ENCODE measurements at places on chromosomes 1 and 21.

DNA sequence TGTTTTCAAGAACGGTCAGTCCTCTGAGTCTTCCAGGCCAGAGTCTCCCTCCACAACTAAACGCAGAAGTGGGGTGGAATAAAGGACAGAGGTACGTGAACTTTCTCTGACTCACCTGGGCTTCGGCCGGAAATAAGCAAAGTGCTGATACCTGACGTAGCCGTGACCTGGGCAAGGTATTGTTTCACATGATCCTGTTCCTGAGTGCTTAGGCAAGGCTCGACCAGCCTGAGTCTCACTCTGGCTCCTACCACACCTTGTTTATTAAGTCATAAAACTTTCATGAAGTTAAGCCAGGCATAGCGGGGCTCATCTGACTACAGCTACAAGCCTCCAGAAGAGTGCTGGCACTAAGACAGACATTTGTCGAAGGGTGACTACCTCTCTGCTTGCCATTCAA is 327.5 kb downstream of the SETD4 start:
- DNase-seq: no peak

- DNase-seq: peak; percentile 57
Measured at GRCh38 chr21:44012474-44013379, 618 bp downstream of the TRAPPC10 start.

- peak; percentile 77 for DNase-seq
Measured at GRCh38 chr1:183983371-183984105, 54.0 kb downstream of the COLGALT2 start.

- no peak for DNase-seq
Measured at GRCh38 chr1:42164551-42165420, at the start of gene GUCA2A. Gene GUCA2A (minus strand): TSS chr1:42164745. CDS start chr1:42164712, 33 bp downstream.

DNA sequence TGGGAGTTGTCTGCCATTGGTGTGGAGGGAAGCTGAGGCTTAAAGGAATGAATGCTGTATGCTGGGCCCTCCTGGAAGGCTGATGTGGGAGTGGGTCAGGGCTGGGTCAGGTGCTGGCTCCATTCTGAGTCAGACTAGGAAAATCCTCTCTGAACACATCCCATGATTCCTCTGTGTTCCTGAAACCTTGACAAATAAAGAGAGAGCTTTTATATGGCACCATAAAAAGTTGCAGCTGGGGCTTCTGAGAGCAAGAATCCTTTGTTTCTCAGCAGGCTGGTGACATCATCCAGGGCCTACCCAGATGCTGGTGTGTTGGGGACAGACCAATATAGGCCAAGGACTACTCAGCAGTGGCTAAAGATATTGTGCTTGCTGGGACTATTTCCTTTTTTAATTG is 27.8 kb upstream of the NFASC start:
- peak; percentile 35 for DNase-seq

DNA sequence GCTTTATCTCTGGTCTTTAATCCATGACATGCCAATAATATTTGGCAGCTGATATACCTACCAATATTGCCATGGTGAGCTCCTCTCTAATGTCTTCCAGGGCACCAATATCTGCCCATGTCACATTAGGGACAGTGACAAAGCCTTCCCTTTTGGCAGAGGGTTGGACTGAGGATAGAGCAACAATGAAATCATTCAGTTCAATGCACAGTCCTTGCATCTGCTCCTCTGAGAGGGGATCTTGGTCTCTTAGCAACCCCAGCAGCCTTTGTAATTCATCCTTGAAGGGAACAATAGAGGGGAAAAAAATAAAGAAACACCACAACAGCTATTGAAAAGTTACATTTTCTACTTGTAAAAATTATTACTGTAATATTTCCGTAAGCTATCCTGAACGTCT is 42.3 kb downstream of the NVL start:
- DNase-seq: peak; percentile 4

DNA sequence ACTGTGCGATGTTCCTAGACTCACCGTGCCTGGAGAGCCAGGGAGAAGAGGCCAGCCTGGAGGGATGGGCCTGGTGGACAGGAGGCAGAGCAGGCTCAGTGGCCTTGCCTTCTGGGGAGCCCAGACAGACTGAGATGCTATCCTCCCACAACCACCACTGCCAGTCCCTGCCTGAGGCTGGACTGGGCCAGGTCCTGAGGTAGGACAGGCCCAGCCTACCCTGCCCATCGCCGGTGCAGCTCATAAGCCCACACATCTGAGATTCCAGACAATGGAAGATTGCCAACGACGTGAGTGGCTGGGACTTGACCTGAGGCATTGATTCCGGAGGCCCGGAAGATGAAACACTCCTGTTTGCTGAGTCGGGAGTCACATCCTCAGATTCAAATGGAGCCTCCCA is 5.8 kb downstream of the CLEC20A start:
- no peak for DNase-seq

- DNase-seq: no peak
Measured at GRCh38 chr1:151720125-151720524, 1.2 kb upstream of the RIIAD1 start.

GRCh38 chr1:94578856-94579255 is 37.3 kb upstream of the F3 start:
- DNase-seq: no peak

- no peak for DNase-seq
Measured at GRCh38 chr1:245406426-245406825, 251.6 kb downstream of the KIF26B start.

DNA sequence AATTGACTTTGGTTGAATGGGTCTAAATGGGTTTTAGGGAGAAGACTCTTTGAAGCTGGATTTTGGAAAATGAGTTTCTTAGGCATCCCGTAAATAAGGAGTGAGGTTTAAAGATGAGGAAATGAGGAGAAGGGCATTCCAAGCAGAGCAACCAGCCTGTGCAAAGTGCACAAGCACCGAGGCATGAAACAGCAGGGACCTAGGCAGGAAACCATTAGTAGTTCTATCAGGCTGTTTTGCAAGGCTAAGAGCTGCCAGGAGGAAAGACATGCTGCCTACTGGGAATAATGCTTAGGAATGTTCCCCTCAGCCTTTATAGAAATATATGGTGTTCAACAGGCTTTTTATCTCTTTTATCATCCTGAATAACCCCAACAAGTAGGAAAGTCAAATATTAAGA is 153.1 kb upstream of the FGGY start:
- no peak for DNase-seq

DNA sequence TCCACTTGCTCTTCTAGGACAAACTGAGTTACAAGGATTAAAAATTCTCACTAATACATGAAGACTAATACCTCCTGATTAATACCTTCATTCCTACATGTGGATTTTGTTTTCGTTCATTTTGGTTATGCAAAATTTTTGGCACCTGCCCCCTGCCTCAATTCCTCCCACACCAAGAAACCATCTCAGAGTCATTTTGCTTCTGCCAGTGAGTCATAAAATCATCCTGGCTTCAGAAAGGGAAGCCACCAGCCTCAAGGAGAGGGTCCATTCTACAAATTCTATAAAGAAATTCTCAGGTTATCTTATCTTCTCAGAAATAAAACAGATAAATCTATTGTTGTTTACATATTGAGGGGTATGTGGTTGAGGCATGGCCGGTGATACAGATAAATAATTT is 103.2 kb upstream of the COA6 start:
- DNase-seq: no peak

DNA sequence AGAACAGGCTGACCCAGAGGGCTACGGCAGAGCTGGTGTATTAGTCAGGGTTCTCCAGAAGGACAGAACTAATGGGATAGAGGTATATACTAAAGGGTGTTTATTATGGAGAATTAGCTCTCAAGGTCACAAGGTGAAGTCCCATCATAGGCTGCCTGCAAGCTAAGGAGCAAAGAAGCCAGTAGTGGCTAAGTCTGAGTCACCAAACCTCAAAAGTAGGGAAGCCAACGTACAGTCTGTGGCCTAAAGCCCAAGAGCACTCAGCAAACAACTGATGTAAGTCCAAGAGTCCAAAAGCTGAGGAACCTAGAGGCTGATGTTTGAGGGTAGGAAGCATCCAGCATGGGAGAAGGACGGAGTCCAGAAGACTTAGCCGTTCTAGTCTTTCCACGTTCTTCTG is 179.2 kb downstream of the BACH1 start:
- no peak for DNase-seq

DNA sequence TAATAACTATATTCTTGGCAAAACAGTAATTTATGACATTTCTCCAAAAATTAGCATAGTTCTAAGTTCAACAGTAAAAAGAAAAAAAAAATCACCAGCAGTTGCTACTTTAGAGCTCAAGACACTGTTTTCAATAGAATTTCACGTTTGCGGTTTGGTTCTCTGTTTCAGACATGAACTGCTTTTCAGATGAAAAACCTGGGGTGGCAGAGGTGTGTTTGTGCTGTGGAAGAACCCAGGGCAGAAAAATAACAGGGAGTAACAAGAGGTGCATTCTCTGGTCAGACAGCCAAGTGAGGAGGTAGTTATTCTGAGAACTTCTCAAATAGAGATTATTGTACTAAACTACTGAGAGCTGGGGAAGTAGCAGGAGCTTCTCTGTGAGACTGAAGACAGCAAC is 9.0 kb downstream of the NRAS start:
- no peak for DNase-seq

DNA sequence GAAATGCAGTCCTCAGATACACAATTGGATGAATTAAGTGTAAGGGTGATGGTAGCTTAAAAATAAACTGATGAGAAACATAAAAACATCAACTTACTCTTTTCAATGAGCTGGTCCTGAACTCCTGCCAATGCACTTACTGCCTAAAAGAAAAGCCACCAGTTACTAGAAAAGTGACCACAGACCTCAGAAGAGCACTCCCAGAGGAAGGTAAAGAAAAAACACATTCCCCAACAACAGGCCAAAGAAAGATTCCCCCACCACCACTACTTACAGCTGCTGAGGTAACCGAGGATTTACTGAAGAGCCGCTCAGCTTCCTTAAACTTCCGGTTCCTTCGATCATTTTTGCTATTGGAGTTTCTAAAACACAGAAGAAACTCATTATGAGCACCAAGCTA is 5.4 kb downstream of the MEAF6 start:
- DNase-seq: no peak

- DNase-seq: no peak
Measured at GRCh38 chr1:172390683-172391551, 29.6 kb upstream of the C1orf105 start.

- DNase-seq: no peak
Measured at GRCh38 chr1:221778535-221779142, 36.8 kb upstream of the DUSP10 start.

- peak; percentile 67 for DNase-seq
Measured at GRCh38 chr1:23369335-23370013, at the start of gene ZNF436. Gene ZNF436 (minus strand): TSS chr1:23369836. CDS start chr1:23368005, 1,831 bp downstream.

DNA sequence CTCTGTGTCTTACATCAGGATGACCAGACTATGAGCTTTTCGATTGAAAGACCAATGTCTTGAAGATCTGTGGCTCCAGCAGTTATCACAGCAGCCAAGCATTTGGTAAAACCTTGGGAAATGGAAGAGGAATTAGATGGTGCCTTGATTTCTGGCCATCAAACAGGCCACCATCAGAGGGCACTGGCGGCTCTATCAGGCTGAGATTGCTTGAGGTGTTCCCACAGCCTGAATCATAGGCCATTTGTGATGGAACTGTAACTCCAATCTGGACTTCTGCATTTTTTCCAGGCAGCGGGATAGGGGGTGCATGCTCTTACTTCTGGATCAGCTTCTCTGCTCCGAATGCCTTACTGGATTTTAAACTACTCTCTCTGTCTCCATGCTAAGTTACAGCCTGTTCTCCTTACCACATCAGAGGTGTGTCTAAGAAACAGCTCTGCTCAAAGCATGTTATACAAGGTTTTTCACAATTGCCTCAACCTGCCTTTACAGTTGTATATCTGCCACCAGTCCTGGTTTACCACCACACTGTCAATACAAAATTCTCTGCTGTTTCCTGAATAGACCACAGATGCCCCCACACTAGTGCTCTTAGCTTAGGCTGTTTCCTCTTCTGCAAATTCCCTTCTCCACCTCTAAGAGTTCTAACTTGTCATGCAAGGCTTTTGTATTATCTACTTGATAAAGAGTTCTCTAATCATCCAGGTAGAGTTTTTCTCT is 180.9 kb downstream of the PTGER3 start:
- DNase-seq: no peak
